ENCODE measurements at places on chromosomes 3 and 15. TPM values are rescaled to one million over a fixed set of nuclear protein-coding genes. Genes with fewer than 3 reads are reported as not detected.

The SYNM gene
- total RNA-seq: 1.4 TPM

The CNTN3 gene
- not detected for total RNA-seq

DNA sequence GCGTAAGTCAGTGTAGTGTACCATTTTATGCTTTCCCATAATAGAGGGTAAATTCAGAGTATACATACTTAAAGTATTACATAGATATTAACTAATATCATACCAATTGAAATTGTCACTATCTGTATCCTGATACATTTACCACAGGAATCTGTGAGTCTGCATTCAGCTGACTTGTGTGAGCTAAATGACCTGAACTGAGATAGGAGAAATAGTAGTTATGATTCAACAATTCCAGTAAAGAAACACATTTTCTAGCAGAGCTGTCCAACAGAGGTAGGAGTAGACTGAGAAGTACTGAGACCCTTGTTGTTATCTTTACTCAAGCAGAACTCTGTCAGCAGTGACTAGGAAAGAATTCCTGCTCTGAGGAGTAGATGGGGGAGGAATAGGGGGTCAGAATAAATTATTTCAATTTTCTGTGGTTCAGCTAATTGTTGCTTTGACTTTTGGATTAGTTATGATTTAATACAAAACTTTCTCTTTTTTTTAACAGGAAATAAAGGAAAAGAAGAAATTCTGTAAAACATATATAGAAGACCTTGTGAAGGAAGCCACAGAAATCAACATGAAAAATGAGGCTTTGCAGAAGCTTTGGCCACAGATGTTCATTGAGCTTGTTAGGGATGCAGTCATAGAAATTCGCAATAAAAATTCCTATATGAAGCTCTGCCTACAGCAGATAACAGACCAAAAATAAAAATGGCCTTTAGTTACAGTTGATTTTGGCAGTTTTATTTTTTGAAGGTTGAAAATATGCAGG is 66.2 kb upstream of the THSD4 start:
- DNase-seq: no peak

GRCh38 chr3:184873141-184873540 is 61.2 kb downstream of the VPS8 start:
- DNase-seq: no peak

DNA sequence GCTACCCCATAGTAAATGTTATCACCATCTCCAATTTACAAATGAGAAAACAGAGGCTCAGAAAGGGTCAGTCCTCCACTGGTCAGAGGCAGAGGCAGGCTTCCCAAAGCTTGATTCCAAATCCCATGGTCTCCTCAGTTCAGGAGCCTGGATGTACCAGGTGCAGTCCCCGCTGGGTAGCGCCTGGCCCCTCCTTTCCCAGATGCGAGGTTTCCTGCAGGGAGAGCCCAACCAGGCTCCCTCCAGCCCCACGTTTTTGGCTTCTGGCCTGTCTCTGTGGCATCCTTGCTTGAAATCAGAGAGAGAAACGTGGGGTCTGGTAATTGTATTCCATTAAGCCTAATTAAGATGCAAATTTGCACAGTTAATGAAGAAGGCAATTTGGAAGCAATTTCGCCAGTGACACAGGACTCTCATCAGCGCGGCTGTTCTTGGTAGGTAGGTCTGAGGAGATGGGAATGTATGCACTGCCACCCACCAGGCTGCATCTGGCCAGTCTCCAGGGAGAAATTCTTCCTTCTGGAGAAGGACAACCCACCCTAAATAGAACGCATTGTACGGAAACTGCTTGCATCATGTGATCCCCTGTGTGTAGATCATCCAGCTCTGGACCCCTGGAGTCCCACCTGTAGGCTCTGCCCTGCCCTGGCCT is 50.5 kb downstream of the HRH1 start:
- no peak for DNase-seq

DNA sequence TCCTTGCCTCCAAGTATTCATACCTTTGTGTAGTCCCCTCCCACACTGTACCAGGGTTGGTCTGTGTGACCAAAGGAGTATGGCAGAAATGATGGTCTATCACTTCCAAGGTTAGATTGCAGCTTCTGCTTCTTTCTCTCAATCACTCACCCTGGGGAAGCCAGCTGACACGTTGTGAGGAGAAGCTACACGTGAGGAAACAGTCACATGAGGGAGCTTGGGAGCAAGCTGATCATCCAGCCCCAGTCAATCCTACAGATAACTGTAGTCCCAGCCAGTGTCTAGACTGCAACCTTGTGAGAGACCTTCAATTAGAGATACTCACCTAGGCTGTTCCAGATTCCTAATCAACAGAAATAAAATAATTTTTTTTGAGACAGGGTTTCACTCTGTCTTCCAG is 6.2 kb upstream of the ZNF774 start:
- no peak for DNase-seq

DNA sequence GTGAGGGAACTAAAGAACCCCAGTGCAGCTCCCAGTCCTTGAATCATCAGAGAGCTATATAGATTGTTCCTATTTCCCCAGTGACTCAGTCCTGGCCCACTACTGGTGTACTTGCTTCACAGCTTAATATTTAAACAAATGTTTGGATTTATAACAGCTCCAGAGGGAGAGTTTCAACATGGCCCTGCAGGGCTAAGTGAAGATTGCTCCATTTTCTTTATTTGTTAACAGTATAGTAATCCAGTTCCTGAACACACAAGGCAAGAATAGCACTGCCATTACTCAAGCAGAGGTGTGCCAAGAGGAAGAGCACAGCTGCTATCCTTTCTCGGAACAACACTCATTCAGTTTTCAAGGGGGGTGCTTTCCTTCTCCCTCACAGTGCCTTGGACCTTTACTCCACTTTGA is 6.5 kb downstream of the SQOR start:
- DNase-seq: no peak

The SMCO1 gene
- not detected for total RNA-seq

DNA sequence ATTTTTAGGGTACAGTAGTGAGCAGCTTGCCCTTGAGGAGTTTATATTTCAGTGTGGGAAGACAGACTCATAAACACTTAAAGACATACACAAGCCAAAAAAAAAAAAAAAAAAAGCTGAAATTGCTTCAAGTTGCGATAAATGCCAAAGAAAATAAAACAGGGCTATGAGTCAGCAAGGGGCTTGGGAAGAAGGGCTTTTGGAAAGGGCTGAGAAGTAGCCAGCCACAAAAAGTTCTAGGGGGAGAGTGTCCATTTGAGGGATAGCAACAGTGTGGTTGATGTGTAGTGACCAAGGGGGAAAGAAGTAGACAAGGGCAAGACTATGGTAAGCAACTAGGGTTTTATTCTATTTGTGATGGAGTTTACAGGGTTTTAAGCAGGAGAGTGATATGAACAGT is 185.5 kb downstream of the ADAMTS9 start:
- DNase-seq: no peak

The PRR23C gene
- total RNA-seq: not detected

GRCh38 chr3:71328926-71329325 is 254.6 kb downstream of the FOXP1 start:
- no peak for DNase-seq

DNA sequence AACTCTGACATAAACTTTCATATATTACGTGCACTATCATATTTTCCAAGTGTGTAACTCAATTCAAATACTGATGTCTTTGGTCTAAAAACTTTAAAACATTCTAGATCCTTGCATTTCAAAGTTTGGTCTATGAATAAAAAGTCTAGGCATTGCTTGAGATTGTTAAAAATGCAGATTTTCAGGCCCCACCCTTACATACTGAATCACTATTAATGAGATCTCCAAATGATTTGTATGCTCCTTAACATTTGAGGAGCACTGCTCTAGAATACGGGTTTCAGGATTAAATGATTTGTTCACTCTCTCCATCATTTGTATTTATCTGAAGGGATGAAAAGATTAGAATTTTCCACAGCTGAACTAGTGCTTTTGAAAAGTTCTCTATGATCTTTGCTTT is 202.9 kb downstream of the KBTBD8 start:
- DNase-seq: no peak

- DNase-seq: no peak
Measured at GRCh38 chr15:85010386-85011159, 28.9 kb downstream of the PDE8A start.

DNA sequence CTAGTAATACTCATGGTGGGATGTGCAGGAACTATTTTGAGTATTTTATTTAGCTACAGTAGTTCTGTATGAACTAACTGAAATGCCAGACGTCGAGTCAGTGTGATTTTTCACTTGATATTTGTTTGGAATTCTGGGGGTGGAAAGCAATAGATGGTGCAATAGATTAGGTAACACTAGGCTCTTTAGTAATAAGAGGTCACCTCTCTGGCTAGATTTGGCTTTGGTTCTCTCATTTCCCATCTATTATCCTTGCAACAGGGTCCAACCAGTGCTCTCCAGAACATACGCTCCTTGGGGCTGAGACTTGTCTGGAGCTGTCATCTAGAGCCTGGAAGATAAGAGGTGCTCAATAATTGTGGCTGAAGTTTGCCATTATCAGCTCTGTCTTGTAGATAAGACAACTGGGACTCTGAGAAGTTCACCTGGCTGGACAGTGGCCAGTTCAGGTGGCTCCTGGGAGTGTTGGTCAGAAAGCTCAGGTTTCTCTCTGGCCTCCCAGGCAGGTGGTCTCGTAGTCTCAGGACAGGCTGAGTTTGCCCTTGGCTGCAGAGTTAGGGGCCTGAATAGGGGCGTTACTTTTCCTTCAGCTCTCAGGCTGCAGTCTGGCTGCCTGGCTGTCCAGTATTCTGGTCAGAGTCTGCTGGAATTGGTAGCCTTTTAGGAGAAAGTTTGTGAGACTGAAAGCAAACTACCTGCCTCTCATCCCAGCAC is 277.5 kb upstream of the RGMA start:
- DNase-seq: no peak

The CCR9 gene
- total RNA-seq: 2.3 TPM

DNA sequence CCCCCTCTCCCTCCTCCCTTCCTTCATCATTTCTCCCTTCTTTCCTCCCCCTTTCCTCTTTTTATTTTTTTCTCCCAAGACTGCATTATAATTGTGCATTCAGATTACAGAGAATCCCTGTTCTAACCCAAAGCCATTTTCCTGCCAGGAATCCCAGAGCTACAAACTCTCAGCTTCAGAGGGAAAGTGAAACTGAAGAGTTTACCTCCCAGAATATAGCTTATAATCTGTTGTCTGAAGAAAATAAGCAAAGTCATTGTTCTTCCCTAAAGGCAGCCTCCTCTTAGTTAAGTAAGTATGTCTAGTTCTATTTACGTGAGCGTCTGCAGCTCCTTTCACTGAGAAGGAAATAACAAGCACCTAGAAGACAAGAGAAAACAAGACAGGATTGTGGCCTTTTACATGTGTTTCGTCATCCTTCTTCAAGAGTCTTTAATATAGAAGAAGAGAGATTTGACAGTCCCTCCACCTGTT is 97.2 kb downstream of the CHST2 start:
- DNase-seq: no peak

The TRPM1 gene
- total RNA-seq: 0.16 TPM

GRCh38 chr3:156818890-156819289 is 7.3 kb upstream of the LEKR1 start:
- no peak for DNase-seq

DNA sequence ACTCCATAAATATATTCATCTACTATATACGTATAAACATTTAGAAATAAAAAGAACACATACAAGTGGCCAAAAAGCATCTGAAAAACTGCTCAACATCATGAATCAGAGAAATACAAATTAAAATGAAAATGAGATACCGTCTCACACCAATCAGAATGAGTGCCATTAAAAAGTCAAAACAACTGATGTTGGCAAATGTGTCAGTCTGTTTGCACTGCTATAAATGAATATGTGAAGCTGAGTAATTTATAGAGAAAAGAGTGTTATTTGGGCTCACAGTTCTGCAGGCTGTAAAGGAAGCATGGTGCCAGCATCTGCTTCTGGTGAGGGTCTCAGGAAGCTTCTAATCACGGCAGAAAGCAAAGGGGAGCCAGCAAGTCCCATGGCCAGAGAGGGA is 620.3 kb upstream of the CCDC54 start:
- DNase-seq: no peak

Data from GM12878 (cell line).